Tongue (tissue), 3 donors: ENCODE measurements at places on chromosomes 1 and 21.
A peak's percentile ranks its signal among the peaks of the same experiment; 100 is the strongest.

- no peak for DNase-seq
These were observed 35.8 kb upstream of the IFNGR2 start for GRCh38 chr21:33367309-33367973.

GRCh38 chr1:4745560-4745959 is 91.2 kb downstream of the AJAP1 start:
- DNase-seq: no peak

DNA sequence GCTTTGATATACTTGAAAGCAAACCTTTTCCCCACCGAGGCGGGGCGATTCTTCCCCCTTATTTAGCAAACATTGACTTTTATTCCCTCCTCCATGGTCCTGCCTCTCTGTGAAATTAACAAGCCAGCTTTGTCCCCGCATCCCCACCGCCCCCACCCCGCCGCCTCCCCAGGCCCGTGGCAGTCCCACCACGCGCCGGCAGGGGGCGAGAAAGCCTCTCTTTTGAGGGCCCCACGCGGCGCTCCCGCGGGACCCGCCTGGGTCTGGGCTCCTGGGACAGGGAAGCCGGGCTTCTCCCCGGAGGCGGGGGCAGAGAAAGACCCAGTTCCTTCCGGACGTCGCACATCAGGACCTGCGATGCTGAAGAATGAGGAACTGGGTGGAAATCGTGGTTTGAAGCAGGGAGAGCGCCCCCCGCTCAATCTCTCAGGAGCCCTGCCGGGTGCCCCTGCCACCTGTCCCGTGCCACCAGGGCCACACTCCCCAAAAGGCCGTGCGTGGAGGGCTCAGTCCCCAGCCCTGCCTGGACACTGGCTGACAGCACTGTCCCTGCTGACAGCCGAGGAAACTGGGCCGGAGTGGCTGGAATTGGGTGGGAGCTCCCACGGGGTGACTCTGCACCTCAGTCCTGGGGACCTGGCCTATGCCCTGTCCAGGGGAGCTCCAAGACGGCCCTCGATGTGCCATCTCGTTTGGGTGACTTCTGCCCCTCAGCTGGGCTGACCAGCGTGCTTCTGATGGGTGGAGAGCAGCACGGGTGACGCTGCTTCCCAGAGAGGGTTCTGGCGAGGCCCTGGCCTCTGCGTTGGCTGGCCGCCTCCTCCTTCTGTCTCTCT is 8.6 kb upstream of the ACTRT2 start:
- peak; percentile 61 for DNase-seq

DNA sequence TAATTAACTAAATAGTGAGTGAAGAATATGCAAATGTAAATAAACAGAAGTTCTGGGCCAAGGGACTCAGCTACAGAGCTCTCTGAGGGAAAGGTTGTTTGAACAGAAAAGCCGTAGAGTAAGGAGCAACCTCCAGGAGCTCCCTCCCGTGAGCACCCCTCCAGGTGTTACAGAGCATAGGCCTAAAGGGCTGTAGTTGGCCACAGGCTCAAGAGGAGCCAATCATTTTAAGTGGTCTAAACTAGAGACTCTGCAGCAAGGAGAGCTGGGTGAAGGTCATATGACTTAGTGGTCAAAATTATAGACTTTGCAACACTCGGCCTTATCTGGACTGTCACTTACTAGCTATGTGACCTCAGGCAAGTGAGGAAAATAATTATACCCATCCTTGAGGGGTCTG is 19.1 kb upstream of the RXRG start:
- no peak for DNase-seq

GRCh38 chr1:3699596-3699995 is 47.3 kb downstream of the TP73 start:
- DNase-seq: no peak

DNA sequence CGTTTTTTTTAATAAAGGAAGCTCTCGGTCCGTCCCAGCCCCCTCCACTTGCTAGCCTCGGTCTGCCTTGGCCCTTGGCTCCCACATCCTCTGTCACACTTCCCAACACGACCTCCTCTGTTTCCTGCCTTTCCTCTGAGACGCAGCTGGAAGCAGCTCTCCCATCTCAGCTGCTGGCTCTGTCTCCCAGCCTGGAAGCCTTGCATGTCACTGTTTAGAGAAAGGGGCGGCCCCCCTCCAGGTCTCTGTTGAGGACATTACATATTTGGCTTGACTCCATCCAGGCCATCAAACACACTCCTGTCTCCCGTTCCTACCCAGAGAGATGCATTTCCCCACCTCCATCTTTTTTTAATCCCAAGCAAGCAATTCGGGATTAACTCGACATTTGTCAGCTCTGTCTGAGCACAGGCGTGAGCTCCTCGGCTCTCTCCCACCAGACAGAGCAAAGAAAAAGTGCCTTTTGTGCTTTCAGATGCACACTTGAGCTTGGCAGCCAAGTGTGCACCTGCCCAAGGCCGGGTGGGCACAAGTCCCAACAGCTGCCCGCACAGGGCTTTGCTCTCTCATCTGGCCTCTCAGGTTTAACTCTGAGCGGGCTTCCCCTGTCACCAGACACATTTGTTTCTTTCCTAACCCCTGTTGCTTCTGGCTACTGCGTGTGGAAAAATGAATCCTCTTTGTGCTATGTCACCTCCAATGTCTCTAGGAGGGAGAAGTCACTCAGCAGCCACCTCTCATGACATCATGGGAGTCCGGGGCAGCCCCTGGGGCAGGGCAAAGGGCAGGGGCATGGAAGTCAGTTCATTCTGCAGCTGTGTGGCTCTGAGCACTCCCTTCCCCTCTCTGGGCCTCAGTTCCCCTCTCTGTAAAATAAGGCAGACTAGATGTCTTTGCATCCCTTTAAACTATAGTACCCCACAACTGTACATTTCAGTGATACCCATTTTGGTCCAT is 108.3 kb downstream of the KCND3 start:
- DNase-seq: peak; percentile 94

DNA sequence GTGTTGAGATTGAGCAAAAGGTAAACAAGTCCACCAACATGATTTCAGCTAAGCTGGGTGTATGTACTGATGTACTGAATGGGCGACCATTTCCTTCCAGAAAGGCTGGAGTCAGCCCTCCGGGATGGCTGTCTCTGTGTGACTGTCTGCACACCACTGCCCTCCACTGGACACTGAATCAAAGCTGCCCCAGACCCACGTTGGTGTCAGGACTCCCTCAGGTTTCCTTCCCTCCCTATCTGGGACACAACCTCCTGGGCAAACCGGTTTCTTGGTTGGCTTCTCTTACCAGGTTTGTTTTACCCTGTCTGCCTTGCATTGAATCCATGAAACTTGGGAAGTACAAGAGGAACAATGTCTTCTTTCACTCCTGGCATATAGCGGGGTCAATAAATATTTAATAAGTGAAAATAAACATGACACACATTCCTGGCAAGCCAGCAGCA is 5.3 kb upstream of the SRP9 start:
- peak; percentile 93 for DNase-seq

GRCh38 chr1:180257028-180257386 is 26.9 kb downstream of the LHX4 start:
- no peak for DNase-seq

- no peak for DNase-seq
These were observed 21.9 kb downstream of the DIRAS3 start for GRCh38 chr1:68028566-68028965.

GRCh38 chr1:205700865-205701401 is 20.6 kb upstream of the SLC45A3 start:
- DNase-seq: peak; percentile 89

- peak; percentile 62 for DNase-seq
These were observed 35.7 kb downstream of the ZMYND12 start for GRCh38 chr1:42420121-42420520.

- no peak for DNase-seq
These were observed 67.6 kb downstream of the MAB21L3 start for GRCh38 chr1:116178837-116179236.

- DNase-seq: no peak
These were observed 8.6 kb downstream of the RBBP4 start for GRCh38 chr1:32659581-32659980.

GRCh38 chr1:22444856-22445255 is 6.8 kb upstream of the ZBTB40 start:
- DNase-seq: no peak

GRCh38 chr1:167364826-167365225 is 144.1 kb downstream of the POU2F1 start:
- no peak for DNase-seq

DNA sequence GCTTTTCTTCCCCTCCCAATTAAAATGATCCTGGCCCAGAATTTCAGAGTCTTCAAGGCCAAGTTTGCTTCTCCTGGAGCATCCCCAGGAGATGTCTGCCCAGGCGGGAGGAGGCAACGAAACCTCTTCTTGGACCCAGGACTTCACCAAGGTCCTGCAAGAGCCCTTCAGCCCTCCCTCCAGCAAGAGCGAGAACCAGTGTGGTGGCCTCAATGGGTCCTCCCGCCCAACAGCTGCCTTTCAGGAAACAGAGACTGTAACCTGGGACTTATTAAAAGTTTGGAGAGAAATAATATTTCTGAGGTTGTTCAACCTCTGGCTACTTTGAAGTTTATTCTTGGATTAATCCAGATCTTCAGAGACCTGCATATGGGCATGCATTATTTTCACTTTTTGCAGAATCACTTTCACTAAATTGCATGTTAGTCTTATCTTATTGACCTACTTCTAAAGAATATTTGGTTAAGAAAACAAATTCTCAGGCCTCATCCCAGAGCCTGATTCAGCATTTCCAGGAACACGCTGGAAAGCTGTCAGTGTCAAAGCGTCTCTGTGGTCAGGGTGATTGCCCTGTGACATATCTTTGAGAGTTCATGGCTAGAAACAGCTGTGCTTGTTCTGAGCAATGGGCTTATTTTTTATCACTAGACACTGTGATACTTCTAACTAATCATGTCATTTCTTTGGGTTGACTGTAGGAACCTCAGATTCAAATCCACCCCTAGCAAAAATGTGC is 66.0 kb upstream of the CLDN14 start:
- DNase-seq: no peak

DNA sequence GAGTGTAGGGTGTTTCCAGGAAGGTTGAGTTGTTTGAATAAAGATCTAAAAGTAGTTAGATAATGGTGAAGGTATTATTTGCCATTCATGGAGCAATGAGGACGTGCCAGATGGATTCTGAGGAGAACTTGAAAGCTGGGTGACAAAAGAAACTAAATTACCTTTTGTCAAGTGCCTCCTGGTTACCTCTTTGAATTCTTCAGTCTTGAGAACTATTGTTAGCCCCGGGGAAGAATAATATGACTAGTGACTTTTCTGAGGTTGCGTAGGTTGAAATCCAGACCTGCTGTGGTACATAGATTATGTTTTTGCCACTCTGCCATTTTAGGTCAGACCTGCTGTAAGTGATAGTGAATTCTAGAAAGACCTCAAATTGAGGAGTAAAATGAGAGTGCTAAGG is 11.5 kb downstream of the LAMC1 start:
- no peak for DNase-seq

DNA sequence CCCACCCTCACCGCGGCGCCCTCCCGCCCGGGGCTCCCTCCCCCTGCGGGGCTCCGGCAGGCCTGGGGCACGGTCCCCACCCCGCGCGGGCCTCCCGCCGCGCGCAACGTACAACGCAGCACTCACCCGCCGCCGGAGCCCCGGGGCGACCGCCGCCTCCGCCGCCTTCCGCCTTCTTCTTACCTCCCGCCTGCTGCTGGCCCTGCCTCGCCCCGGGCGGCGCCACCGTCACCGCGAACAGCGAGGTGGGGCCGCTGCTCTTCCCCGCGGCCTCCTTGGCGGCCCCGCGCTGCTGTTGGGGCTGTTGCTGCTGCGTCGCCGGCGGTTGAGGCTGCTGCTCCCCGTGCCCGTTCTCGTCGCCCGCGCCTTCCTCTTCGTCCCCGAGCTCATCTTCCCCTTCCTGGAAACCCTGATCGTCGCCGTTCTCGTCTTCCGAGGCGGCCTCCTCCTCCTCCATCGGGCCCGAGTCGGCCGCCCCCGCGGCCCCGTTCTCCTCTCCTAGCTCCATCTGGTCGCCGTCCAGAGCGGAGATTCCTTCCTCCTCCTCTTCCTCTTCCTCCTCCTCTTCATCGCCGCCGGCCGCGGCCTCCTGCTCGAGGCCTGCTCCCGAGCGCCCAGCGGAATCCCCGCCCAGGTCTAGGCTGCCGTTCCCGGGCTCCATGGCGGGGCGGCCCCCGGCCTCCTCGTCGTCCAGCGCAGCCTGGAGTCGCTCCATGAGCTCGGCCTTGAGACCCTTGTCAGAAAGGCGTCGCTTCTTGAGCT is 671 bp downstream of the HNRNPU start:
- DNase-seq: no peak
